HFFc6 (cell line): ENCODE measurements at places on chromosomes 5 and 9. TPM values are rescaled to one million over a fixed set of nuclear protein-coding genes. Genes with fewer than 3 reads are reported as not detected.
A peak's percentile ranks its signal among the peaks of the same experiment; 100 is the strongest.

Gene C5orf58
- not detected in 3 replicates for total RNA-seq

Gene PCDHGA2
- 1.6 to 4.4 TPM (median 3.1 TPM) in 3 replicates for total RNA-seq

Gene RNF20
- 40.6 to 41.1 TPM (median 41.0 TPM) in 3 replicates for total RNA-seq

Gene RASGRF2
- 0.13 to 0.85 TPM (median 0.50 TPM) in 3 replicates for total RNA-seq

DNA sequence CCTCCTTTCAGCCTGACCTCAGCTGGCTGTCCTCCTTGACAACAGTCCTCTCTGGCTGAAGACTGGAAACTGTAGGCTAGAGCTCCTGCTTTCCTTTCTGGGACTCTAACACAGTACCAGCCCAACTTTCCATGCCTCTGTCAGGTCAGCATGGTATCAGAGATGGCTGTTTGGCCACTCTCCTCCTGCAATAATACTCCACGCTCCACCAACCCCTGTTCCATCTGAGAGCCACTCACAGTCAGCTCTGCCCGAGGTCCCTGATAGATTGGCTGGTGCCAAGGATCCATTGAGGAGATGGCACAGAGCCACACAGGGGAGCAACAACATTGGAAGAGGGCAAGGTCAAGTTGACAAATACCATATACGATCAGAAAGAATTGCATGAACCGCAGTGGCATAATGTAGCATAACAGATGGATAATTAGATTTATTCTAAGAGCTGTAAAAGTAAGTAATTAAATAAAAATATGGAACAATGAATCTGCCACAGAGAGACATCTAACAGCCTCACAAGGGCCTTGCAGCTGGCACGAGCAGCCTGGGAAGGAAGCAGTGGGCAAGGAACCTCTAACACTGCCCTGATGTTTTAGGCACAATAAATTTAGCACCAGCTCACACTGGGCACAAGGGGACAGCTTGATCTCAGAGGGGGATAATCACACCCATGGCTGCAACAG, 94.3 kb upstream of the LRRTM2 start:
- H3K4me3 ChIP-seq, result no peak overlapping the region
- H3K27me3 ChIP-seq, result 0 out of 2 replicates have a peak, but pooled peaks cover 2% of the 10 kb centered on the region
- H3K36me3 ChIP-seq, result no peaks in the 10 kb centered on the region

DNA sequence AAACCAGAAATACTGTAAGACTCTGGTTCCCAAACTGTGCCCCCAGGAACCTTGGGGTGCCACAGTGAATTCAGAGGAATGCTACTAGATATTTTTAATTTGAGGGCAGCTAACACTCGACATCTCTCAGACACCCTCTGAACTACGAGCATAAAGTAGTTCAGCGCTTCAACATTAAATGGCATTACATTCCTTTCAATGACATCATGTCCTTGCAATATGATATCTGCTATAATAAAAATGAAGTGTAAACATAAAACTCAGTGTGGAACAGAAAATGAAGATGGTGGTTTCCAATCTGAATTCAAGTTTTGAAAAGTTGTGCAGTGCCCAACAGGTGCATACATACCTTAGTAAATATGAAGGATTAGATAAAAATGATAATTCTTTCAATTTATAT, 116.1 kb downstream of the LPAR1 start:
- peaks cover 76% of the 10 kb centered on the region for H3K4me1 ChIP-seq
- DNase-seq, result no peak
- H3K4me3 ChIP-seq, result peak overlapping the region; percentile 39
- H3K27ac ChIP-seq, result peak overlapping the region; percentile 94
- no peaks in the 10 kb centered on the region; the same call in 1 of the 2 replicates for H3K27me3 ChIP-seq

GRCh38 chr5:73370640-73371583, 77.7 kb downstream of the FOXD1 start:
- H3K27ac ChIP-seq, result peak overlapping the region; percentile 90
- peak; percentile 93 for DNase-seq
- H3K27me3 ChIP-seq, result no peaks in the 10 kb centered on the region
- peak overlapping the region; percentile 75 for H3K4me3 ChIP-seq
- H3K4me1 ChIP-seq, result peaks cover 100% of the 10 kb centered on the region

- H3K36me3 ChIP-seq, result no peaks in the 10 kb centered on the region
- H3K27me3 ChIP-seq, result no peaks in the 10 kb centered on the region; the same call in 1 of the 2 replicates
- H3K4me3 ChIP-seq, result no peak overlapping the region
- no peak for DNase-seq
- H3K27ac ChIP-seq, result no peak overlapping the region
These were observed 112.8 kb downstream of the FANCC start for GRCh38 chr9:95204710-95205109.

GRCh38 chr5:15687401-15687800, 187.4 kb downstream of the FBXL7 start:
- no peak overlapping the region for H3K4me3 ChIP-seq
- H3K36me3 ChIP-seq, result 0 out of 2 replicates have a peak, but pooled peaks cover 5% of the 10 kb centered on the region
- H3K4me1 ChIP-seq, result peaks cover 41% of the 10 kb centered on the region
- no peak for DNase-seq
- H3K27me3 ChIP-seq, result peaks cover 1% of the 10 kb centered on the region; the same call in 1 of the 2 replicates
